ENCODE measurements at places on chromosomes 1 and 21.

- no peak for DNase-seq
These were observed 172.7 kb downstream of the NPHP4 start for GRCh38 chr1:5819391-5820025.

- DNase-seq = no peak
These were observed 974.8 kb downstream of the ADGRL2 start for GRCh38 chr1:82775406-82776000.

DNA sequence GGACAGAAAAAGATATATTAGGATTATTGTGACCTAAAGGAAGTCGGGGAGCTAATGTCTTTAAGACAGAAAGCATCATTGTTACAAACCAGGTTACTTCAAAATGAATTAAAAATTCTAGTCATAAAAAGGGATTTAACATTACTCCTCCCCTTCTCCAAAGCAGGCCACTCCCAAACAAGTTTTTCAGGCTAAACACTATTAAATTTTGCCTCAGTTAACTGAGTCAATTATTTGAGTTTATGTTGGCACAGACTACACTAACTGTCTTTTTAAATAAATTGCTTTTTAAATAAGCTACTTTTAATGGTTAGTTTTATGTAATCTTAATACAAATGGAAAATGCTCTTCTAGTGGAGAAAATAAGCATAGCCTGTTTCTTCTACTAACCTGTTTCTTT is 395.0 kb upstream of the DUSP10 start:
- DNase-seq = no peak

- peak; percentile 13 for DNase-seq
These were observed 1.2 kb downstream of the KCTD3 start for GRCh38 chr1:215568299-215568692.

DNA sequence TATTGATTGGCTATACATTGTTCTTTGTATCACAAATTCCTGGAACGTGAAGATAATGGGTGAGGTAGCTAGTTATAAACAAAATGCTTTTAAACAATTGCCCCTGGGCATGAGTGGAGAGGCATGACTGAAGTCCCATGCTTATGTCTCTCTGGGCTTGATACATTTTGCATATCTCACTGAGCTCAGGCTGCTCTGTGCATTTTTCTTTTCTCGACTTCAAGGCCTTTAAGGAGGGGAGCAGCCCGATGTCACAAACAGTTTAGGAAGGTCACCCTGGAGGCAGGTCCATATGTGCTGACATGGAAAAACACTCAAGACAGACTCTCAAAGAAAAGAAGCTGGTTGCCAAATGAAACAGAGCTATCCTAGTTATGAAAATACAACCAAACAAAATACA is 80.1 kb upstream of the PUM1 start:
- DNase-seq = no peak

GRCh38 chr1:219534991-219535390 is 77.9 kb downstream of the ZC3H11B start:
- DNase-seq = no peak

DNA sequence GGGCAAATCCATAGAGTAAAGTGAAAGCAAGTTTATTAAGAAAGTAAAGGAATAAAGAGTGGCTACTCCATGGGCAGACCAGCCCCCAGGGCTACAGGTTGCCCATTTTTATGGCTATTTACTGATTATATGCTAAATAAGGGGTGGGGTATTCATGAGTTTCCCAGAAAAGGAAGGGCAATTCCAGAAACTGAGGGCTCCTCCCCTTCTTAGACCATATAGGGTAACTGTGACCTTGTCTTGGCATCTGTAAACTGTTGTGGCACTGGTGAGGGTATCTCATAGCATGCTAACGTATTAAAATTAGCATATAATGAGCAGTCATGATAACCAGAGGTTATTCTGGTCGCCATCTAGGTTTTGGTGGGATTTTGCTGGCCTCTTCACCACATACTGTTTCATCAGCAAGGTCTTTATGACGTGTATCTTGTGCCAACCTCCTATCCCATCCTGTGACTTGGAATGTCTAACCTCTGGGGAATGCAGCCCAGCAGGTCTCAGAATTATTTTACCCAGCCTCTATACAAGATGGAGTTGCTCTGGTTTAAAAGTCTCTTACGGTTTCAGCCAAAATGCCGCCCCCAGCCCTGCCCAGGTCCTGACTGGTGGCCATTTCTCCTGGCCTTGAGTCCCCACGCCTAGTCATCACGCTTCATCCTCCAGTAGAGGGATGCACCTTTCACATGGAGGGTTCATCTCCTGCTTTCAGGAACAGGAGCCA is 982 bp upstream of the TRIM17 start:
- no peak for DNase-seq

GRCh38 chr1:30001011-30001731 is 722.2 kb downstream of the MATN1 start:
- DNase-seq = no peak

GRCh38 chr1:8136766-8137165 is 110.7 kb upstream of the ERRFI1 start:
- DNase-seq = no peak

Data from smooth muscle cell of the brain vasculature (primary cell).